ENCODE measurements at places on chromosomes 11 and 22. TPM values are rescaled to one million over a fixed set of nuclear protein-coding genes. Genes with fewer than 3 reads are reported as not detected.

EXPH5 gene
- total RNA-seq, result 0.80 TPM

RASSF7 gene
- total RNA-seq, result 2.3 TPM

TAGLN gene
- total RNA-seq, result 95.4 TPM

OR51G1 gene
- total RNA-seq, result not detected

PGM2L1 gene
- total RNA-seq, result 4.3 TPM

DNA sequence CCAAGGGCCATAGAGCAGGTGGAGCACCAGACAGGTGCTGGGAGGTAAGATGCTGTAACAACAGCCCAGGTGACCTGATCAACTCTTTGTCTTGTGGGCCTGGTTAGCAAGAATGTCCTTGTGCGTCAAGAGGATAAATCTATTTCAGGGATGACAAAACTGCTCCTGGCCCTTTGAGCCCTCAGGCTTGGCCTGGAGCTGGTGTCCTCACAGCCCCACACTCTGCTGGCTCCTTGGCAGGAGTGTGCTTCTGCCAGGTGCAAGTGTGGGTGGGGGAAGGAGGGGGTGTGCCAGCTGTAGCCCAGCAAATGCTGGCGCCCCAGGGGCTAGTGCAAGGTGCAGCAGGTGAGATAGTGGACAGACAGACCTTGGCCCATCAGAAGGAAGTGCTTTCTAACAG lies 19.5 kb downstream of the AMPD3 start:
- no peak for DNase-seq

DNA sequence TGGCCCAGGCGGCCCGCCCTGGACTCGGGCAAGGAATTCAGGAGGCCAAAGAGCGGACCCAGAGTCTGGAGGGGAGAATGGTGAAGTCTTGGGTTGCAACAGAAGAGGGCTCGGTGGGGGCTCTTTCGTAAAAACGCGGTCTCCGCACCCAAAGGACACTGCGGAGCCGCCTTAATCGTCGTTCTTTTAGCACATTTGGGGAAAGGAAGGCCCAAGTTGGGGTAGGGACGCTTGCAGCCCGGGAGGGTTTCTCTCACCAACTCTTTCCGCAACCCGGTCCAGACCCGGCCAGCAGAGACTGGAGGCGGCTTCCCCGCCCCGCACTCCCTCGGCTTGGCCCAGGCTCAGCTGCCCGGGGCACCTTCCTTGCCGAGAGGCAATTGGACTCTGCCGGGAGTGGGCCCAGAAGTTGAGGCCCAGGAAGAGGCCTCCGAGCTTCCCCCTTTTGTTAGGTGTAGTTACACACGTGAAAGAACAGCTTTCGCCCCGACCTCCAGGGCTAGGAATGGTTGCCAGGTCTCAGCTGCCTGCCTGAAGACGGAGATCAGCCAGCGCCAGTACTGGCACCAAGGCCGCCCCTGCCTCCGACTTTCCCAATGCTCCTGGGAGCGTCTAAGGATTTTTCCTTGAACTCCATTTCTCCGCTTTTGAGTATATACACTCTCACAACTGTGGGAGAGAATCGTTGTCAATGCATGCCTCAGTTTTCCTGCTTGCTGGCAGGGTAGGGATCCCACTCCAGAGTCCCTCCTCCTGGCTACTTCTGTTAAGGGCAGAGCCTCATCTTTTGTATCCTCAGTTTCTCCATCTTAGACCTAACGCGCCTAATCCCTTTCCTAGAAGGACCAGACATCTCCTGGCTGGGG lies 3.7 kb downstream of the ALX4 start:
- DNase-seq, result no peak

DNA sequence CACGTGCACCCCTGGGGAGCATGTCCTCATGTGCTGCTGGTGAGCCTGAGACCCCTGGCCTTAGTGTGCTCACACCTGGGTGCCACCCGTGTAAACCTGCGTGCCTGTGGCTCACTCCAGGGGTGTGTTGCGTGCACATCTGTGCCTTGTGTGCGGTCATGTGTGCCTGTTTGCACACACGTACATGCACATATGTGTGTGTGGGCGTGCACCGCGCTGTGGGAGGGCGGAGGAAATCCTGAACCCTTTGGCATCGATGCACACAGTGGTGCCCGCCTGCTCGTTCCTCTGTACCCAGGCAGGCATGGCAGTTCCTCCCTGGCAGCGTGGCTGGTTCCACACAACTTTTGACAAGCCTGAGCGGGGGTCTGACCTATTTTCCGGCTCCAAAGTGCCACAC lies 1181.9 kb downstream of the BRD1 start:
- DNase-seq, result no peak

GRCh38 chr11:86931548-86932258 lies 23.5 kb downstream of the FZD4 start:
- peak; percentile 59 for DNase-seq

DNA sequence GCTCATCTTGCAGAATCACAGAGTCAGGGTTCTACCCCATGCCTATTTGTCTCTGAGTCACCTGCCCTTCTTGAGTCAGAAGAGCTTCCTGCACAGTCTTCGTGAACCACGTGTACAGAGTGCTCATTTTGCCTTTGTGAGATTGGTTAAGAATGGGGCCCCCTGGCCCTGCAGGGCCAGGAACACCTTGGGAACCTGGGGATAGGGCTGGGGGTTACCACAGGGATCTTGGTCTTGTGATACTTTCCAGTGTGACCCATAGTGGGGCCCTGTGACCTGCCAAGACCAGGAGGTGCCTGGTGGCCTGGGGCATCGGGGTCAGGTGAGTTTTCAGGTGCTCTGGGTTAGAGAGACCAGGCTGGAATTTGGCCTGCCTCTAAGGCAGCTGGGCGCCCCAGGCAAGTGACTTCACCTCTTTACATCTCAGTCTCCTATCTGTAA lies 9.4 kb downstream of the TMPRSS13 start:
- no peak for DNase-seq

- DNase-seq, result peak; percentile 33
Measured at GRCh38 chr22:19983741-19984140, 32.9 kb downstream of the ARVCF start.

DNA sequence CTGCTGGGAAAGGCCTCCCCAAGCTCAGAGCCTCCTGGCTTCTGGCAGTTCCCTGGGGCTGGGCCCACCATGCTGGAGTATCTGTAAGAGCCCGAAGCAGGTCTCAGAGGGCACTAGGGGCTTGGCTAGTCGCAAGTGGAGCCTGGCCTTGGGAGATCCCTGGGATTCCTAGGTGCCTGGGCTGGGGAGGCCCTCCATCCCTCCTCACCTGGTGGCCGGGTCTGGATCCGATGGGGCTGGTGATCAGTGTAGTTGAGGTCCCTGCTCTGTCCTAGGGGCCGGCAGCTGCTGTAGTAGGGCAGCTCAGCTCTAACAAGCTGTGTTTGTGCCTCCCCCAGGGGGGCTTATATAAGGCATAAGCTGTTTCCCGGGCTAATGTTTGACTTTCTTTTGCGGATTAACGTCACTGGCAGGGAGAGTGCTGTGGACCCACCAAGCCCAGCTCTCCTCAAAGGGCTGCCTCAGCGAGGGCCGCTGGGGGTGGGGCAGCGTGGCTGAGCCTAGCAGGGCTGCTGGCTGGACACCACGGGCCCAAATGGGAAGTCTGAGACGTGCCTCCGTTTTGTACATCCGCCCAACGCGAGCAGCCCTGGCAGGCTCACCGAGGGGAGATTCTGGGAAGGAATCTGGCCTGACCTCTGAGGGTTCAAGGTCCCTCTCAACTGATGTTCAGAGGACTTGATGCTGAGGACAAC lies at the start of gene SLC22A8:
SLC22A8 (minus strand) TSS at position 321 of the 695 bp plus-strand sequence. CDS start 883 bp downstream, outside the sequence.
- no peak for DNase-seq

- no peak for DNase-seq
Measured at GRCh38 chr11:70573701-70574151, 175.4 kb downstream of the CTTN start.

DNA sequence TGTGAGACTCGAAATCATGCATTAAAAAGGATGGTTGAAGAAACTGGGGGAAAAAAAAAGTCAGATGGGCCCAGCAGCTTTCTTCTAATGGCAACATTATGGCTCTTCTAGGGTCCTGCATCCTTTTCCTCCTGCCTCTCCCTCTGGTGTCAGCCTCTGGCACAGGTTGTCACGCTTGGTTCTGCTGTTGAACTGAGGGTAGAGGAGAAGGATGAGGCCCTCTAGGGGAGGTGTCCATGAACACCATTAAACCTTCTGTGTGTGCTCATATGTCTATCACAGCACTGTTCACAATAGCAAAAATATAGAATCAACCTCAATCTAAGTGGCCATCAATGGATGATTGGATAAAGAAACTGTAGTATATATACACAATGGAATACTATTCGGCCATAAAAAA lies 36.0 kb downstream of the BUD13 start:
- DNase-seq, result no peak

GRCh38 chr11:128963744-128964325 lies 21.2 kb upstream of the TP53AIP1 start:
- DNase-seq, result no peak
